ENCODE measurements at places on chromosomes 4 and X. TPM values are rescaled to one million over a fixed set of nuclear protein-coding genes. Genes with fewer than 3 reads are reported as not detected.

The SPACA5 gene
- not detected for total RNA-seq

DNA sequence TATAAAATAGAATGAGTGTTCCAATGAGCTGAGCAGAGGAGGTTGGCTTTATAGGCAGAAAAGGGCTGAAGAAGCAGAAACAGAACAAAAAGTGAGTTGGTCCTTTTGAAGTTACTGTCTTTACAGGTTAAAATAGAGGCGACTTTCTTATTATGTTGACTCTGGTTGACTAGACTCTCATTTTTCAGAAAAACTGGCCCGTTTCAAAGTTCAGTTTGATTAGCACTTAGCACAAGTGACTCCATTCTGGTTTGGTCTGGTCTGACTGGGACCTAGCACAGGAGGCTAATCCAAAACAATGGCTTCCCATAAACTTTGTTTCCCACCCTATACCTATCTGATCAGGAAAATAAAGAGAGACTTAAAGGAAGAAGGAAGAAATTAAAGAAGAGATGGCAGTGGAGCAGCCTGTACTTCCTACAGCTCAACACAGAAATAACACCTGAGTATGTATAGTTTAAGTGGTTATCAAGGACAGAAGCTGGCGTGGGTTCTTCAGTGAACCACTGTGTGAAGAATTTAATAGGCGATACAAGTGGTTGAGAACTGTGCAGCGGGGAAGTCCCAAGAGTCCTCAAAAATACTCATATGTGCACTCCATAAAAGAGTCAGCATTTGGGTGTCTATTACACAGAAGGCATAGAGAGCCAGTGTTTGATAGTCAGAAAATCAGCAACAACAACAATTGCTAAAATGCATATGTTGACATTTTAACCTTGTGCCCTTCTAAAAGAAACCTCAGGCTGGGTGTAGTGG lies 554.8 kb upstream of the HTR2C start:
- no peak for DNase-seq

The APLN gene
- total RNA-seq = 15.4 TPM

- DNase-seq = no peak
Observed at GRCh38 chrX:115372152-115372551, 82.6 kb downstream of the LUZP4 start.

GRCh38 chr4:169774466-169775445 lies 17.0 kb upstream of the HPF1 start:
- DNase-seq = peak; percentile 41

- no peak for DNase-seq
Observed at GRCh38 chr4:98653890-98654867, 4.2 kb downstream of the TSPAN5 start.

- DNase-seq = no peak
Observed at GRCh38 chr4:75107755-75108612, 175.1 kb downstream of the PARM1 start.

The INTU gene
- total RNA-seq = 4.0 TPM

- DNase-seq = no peak
Observed at GRCh38 chrX:20913760-20914159, 460.5 kb upstream of the CNKSR2 start.

- no peak for DNase-seq
Observed at GRCh38 chr4:126718136-126718535, 914.6 kb upstream of the INTU start.

DNA sequence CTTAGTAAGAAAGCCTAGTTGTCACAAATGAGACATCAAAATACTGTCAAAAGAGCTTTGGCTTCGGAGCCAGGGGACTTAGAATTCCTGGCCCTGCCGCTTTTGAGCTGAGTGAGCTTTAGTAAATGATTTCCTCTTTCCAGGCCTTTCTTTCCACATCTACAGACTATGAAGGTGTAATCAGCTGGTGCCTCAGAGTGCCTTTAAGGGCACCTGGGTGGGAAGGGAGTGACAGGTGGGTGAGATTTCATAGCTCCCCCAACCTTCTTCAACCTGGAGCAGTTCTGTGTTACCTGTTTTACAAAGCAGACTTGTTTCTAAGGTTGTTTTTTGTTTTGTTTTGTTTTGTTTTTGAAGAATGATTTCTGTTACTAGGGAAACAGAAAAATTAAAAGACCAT lies 154.7 kb upstream of the BOD1L1 start:
- no peak for DNase-seq

The IGBP1 gene
- 52.7 TPM for total RNA-seq

DNA sequence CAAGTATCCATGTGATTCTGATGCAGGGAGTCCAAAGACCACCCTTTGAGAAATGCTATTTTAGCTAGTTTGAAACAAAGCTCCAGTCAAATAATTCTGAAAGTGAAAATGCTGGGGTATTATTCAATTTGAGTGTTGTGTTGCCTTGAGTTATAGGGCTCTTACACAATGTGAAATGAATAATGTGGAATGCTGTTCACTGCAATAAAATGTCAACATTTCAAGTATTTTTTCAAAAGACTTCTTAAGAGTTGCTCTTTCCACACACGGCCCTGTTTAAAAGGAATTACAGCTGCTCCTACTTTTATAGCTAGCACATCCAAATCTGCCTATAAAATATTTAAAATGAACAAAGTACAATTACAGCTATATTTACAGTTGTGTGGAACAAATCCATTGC lies 27.5 kb upstream of the PLS3 start:
- DNase-seq = no peak

The TMEM164 gene
- 47.1 TPM for total RNA-seq

The FAM184B gene
- total RNA-seq = not detected

GRCh38 chr4:138062929-138063328 lies 179.2 kb downstream of the SLC7A11 start:
- no peak for DNase-seq

DNA sequence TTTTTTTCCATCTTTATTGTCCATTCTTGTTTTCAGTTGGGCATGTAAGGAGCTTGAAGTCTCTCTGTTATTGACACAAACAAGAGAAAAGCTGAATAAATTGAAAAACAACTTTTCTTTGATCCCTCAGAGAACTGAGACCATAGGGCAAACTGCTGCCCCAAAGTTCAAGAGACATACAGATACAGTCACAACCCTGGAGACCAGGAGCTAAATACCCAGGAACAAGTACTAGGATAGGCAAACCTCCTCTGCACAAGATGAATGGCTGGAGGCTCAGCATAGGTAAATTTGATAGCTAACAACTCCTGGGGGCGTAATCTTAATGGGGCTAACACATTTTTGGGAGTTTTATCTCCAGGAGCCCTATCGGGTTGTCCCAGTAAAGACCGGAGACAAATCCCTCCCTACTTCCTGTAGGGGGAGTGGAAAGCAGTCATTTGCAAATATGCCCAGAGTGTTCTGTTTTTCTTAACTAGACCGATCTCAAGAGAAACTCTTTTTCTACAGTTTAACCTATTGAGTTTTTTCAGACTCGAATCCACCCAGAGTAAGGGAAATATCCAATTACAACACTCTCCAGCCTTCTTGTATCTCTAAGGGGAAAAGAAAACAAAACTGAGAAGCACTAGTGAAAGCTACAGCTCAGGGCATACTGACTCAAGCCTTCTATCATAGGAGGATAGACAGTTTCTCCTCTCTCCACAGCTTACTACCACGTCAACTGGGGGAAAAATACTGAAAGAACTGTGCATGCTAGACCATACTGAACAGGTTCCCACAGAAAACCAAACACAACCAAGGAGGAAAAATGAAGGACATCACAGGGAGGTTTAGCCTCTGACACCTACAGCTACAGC lies 23.1 kb downstream of the MAGEA8 start:
- DNase-seq = no peak

- DNase-seq = no peak
Observed at GRCh38 chr4:60039908-60040307, 1160.2 kb upstream of the ADGRL3 start.

All from Right ventricle myocardium superior (tissue), 1 donor.